ENCODE measurements at places on chromosomes 6 and 20.

- no peak for DNase-seq
These were observed 135.8 kb upstream of the COL21A1 start for GRCh38 chr6:56383160-56383559.

DNA sequence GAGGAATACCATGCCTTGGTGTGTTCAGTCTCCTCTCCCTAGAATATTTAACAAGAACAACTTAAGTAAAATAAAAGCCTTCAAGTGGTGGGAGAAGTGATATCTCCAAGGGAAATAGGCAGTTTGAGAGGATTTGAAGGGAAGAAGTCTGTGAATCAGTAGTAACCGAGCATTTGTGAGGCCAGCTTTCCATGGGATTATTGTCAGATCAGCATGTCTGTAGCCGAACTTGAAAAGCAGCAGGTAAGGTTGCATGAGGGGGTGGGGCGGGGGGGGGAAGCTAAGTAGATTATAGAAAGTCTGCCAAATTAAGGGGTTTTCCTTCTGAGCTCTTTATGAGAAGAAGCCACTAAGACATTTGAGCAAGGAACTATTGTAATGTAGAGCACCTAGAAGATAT, 92.6 kb downstream of the GRIK2 start:
- DNase-seq = no peak

GRCh38 chr20:4256874-4257273, 241.5 kb upstream of the RNF24 start:
- no peak for DNase-seq

DNA sequence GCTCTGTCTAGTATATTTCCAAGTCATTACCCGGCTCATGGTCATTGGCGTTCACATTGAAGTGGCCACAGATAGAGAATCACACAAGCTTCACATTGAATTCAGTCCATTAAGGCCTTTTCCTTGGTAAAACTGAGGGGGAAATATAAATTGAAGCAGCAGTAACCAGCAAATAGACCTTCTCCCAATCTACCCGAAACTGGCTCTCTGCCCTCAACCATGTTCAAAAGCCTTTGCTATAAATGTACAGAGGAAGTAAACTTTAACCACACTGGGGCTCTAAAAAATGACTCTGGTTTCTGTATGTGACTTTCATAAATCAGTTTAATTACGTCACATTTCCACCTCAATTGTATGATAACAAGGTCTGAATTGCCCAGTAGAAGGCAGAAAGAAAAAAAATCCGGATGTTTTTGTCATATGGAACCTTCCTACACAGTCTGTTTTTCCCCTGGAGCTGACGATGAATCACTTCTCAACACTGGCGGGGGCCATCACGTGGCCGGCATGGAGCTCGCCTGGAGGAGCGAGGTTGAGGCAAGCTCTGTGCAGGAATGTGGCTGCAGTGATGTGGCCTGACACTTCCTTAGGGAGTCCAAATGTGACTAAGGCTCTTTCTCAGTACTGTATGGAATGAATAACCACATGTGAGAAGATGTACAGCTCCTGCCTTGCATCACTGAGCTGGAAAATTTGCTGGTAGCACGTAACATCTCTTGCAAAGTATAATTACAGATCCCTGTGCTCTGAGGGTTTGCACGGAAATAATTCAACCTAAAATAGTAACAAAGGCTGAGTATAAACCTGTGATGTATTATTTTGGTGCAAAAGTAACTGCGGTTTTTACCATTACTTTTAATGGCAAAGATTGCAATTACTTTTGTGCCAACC, 58.6 kb upstream of the SNX9 start:
- peak; percentile 66 for DNase-seq

- no peak for DNase-seq
These were observed 43.5 kb downstream of the ZFAND3 start for GRCh38 chr6:37862992-37863391.

DNA sequence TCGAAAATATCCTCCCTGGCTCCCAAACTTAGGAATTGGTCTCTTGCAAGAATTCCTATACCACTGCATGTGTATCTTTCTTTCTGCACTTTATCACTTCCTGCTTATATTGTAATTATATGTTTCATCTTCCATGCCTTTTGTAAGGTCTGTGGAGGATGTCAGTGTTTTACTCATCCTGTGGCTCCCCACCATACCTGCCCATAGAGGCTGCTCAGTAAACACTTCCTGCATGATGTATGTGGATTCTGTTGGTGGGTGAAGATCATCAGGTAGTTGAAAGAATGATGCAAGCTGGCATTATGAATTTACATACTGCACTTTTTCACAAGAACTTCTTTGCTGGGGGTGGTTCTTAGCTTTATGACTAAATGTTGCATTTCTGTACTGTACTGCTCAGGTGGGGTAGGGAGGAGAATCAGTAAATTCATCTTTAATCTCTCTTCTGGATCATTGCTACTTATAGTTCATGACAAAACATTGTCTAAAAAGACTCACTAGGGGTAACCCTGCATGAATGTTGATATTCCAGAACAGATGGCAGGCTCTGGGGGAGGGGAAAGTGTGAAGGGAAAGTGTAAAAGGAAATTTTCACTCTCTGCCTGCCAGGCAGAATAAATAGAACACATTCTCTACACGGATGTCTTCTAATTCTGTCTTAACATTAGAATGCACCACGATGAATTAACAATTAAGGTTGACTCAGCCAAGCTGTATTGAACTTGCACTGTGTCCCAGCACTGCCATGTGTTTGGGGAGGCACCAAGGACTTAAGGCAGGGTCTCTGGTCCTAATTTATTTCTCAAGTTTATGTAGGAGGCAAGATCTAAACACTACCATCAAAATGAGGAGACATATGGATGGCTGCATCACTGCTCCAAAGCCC, 36.0 kb upstream of the KLHL31 start:
- DNase-seq = no peak

DNA sequence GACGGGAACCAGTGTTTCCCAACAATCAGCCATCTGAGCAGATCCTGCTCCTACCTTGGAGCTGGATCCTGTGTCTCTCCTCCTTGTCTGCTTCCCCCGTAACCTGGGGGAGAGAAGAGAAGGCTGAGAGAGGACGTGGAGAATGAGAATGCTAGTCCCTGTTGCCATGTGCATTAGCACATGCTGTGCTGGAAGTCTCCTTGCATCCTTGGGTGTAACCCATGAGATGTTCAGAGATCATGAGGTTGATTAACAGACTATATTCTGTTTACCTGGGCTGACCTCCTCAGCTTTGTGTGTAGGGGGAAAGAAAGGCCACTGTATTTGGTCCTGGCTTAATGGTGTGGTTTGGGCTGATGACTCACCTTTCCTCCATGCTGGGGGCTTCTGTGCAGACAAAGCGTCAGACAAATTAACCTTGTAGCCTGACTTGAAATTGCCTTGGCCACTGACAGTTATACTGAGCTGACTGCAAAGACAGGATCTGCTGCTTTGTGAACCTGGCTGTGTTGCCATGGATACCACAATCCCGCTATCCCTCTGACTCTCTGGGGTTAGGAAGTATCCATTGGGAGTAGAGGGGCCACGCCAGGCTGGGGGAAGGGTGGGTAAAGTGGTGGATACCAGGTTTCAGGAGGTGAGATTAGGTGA, 243.7 kb upstream of the CHD6 start:
- DNase-seq = no peak

- no peak for DNase-seq
These were observed 88.1 kb upstream of the THBS2 start for GRCh38 chr6:169341706-169342105.

GRCh38 chr6:78436335-78436734, 431.0 kb upstream of the IRAK1BP1 start:
- no peak for DNase-seq

GRCh38 chr6:161218222-161218621, 55.6 kb downstream of the AGPAT4 start:
- no peak for DNase-seq
